ENCODE measurements at places on chromosomes 2 and 18.

DNA sequence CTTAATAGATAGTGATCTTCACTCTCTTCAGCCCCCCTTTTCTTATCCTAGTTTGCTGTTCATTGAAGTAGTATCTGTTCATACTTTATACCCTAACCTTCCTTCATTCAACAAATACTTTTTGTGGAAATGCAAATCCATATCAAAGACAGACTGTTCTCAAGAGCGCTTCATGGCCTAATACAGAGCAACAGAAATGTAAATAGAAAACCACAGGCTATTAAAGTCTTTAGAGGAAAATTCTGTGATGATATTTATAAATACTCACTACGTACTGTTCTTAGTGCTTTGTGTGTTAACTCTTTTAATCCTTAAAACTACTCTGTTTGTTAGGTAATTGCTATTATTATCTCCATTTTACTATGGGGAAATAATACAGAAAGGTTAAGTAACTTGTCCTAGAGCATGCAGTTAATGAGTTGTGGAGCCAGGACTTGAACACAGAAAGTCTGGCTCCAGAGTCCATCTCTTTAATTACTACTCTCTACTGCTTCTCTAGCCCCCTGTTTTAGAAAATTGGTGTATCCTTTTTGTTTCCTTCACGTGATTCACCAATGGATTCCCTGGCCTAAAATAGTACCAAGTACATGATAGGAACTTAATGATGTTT, 2.9 kb downstream of the MDH1 start:
- no peak for DNase-seq

GRCh38 chr2:241357531-241357930, 1.4 kb downstream of the FARP2 start:
- DNase-seq = no peak

- no peak for DNase-seq
Observed at GRCh38 chr2:211692689-211693088, 845.9 kb downstream of the ERBB4 start.

GRCh38 chr2:236828820-236829219, 256.9 kb upstream of the COPS8 start:
- DNase-seq = no peak

- DNase-seq = no peak
Observed at GRCh38 chr2:127475788-127476187, 50.5 kb downstream of the IWS1 start.

GRCh38 chr2:96952016-96952750, 34.2 kb downstream of the FAM178B start:
- no peak for DNase-seq

GRCh38 chr2:68403199-68403644, 38.1 kb downstream of the PLEK start:
- DNase-seq = no peak

- no peak for DNase-seq
Observed at GRCh38 chr2:128809880-128810279, 491.2 kb upstream of the HS6ST1 start.

GRCh38 chr2:236969767-236970655, 115.7 kb upstream of the COPS8 start:
- DNase-seq = no peak

DNA sequence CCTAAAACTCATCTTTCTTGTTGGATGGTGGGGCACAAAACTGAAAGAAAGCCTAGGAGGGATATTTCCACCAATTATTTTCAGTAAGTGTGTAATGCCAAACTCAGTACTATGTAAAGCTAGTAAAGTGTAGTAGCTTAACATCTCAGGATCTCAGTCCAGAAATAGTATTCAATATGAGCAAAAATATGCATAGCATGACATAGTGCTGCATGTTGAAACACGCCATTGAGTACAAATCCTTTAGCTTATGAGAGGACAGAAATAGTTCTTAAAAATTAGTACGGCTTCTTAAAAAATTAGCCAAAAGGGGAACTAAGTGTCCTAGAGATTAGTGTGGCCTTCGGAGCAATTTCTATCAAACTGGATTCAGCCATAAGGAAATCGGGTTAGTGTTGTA, 21.7 kb upstream of the ATL2 start:
- no peak for DNase-seq

DNA sequence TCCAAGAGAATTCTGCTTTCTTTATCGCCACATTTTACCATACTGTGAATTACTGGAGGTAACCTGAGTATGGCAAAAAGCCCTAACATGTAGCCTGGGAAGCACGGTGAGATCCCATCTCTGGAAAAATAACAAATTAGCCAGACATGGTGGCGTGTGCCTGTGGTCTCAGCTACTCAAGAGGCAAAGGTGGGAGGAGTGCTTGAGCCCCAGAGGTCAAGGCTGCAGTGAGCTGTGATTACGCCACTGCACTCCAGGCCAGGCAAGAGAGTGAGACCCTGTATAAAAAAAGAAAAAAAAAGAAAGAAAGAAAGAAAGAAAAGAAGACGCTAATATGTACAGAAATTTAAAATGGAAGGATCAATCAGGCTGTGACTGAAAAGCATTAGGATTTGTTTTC, 57.7 kb upstream of the SESTD1 start:
- DNase-seq = no peak

DNA sequence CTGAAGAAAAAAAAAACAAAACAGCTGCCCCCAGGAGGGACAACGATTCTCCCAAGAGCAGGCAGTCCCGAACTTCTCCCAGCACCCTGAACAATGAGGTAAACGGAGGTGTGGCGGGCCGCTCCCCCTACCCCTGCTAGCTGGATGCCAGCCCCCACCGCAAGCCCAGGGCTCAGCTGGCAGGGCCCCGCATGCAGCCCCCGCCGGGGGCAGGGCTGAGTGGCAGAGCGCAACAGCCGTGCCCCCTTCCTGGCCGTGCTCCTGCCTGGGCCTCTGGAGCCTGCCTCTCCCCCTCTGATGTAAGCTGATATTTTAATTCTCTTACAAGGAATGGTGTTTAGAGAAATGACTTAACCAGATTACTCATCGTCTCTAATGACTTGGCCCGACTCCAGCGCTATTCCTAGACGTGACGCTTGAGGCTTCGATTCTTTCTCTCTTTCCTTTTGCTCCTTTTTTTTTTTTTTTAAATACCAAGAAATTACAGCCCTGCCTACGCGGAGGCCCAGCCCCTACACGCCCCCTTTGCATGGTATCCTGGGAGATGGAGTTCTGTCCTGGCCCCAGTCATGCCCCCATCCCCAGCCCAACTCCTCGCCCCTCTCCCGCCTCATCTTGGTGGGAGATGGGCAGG, 4.6 kb upstream of the ARID5A start:
- peak; percentile 91 for DNase-seq

- no peak for DNase-seq
Observed at GRCh38 chr2:110820128-110820527, 87.8 kb downstream of the ACOXL start.

DNA sequence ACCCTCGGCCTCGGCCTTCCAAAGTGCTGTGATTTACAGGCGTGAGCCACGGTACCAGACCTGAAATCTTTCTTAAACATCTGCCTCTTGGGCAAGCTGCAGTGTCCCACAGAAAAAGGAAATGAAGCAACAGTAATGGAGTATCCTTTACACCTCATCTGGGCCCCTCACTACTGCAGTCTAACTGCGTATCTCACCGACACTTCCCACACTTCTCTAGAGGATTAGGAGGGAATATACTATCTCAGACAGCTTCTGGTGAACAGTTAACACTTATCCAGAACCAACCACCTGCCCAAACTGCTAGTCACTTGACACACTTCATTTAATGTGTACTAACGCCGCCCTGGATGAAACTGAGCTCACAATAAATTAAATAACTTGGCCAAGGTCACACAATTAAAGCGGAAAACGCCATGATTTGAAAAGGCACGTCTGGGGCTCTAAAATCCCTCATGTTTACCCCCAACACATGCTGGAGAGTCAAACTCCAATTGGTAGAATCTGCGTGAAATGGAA, 993 bp downstream of the COX7A2L start:
- DNase-seq = no peak
